ENCODE measurements at places on chromosomes 6 and 20.

GRCh38 chr6:135322427-135323201 is 141.5 kb downstream of the MYB start:
- no peak for DNase-seq

DNA sequence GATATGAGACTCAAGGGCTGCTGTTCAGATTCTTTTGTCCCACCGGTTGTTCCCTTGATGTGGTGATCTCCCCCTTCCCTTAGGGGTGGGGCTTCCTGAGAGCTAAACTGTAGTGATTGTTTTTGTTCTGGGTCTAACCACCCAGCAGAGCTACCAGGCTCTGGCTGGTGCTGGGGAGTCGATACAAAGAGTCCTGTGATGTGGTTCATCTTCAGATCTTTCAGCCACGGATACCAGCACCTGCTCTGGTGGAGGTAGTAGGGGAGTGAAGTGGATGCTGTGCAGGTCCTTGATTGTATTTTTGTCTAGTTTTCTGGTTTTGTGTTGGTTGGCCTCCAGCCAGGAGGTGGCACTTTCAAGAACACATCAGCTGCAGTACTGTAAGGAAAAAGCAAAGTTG is 801.6 kb downstream of the EPHA7 start:
- no peak for DNase-seq

DNA sequence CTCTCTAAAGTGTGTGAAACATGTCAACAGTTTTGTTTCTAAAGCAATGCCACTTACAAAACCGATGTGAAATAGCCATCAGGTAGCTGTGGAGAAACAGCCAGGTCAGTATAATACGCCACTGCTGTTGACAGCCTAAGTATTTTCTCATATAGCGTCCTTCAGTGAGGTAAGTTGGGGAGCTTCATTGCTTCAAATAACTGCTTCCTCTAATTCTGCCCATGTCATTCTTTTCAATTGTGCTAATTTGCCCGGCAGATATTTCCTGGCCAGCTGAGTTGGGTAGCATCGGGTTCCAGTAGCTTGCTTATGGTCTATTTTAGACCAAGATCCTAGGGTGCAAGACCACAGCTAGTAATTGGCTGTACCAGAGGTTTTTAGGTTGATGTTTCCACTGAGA is 2.1 kb upstream of the ARMC2 start:
- DNase-seq, result no peak

DNA sequence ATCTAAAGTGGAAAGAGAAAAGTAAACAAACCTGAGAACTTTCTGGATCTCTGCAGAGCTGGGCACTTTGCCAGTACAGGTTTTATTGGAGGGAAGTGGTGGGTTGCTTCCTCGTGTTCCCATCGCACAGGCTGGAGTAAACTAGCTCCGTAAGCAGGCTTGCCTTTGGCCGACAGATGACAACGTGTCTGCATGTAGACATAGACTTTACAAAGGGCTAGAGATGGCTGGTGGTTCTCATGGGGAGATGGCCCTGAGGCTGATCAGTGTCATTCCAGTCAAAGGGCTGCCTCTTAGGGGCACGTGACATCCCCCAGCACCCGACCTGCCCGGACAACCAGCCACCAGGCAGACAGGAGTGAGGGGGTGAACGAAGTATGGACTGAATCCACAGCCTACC is 98.8 kb downstream of the YTHDF1 start:
- no peak for DNase-seq

DNA sequence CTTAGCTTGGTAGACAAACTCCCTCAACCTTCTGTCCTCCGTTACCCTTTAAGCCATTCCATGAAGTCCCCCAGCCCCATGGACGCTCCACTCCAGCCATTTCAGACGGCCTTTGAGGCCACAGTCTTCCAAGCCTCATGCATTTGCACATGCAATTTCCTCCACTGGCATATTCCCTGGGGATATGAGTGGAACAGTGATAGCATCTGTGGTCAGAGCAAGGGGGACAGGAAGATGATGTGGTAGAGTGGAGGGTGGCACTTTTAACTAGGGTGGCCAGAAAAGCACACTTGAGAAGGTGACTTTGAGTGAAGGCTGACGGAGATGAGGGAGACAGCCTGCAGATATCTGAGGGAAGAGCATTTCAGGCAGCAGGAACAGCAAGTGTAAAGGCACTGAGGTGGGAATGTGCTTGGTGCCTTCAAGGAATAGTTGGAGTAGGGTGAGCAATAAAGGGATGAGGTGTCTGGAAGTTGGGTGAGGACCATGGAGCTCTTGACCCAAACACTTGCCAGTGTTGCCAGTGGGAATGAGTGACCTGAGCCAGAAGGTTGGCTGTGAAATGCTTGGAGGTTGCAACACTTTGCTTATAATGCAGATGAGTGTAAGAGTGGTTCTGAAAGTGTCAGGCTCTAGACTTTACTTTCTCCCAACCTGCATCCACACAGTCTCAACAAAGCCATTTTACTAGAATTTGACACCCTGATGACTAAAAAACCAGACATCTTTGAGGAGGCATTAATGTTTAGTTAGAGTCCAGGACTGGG is 275.6 kb upstream of the SUPT3H start:
- DNase-seq, result no peak
